Prostate gland (tissue), 2 donors: ENCODE measurements at places on chromosomes 4 and X.

DNA sequence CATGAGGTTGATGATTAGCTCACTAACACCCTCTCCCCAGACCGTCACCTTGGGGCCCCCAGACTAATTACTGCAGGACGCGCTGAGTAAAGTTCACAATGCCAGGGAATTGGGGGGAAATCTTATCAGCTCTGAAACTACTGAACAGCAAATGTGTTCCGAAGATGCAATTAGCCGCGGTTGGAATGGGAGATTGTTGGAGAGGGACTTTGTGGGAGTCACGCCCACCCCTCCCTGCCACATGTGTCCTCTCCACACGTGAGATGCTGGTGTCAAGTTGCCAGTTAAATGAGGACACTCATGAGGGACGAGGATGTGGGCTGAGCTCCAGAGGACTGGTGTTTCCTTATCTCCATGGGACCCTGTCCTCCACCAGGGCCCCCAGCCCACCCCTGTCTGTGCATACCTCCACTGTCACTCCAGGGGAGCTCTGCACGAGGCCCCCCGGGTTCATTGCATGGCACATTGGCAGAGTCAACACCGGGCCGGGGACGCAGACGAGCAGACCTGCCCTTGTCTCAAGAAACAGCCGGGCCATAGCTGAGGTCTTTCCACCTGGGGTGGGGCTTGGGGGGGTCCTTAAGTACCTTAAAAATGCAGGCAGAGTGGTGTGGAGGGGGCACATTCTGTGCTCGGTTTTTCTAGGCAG lies 175.4 kb upstream of the PSAPL1 start:
- no peak for DNase-seq
- no peak overlapping the region for H3K4me3 ChIP-seq
- no peaks in the 10 kb centered on the region for H3K4me1 ChIP-seq
- no peak overlapping the region for H3K27ac ChIP-seq

DNA sequence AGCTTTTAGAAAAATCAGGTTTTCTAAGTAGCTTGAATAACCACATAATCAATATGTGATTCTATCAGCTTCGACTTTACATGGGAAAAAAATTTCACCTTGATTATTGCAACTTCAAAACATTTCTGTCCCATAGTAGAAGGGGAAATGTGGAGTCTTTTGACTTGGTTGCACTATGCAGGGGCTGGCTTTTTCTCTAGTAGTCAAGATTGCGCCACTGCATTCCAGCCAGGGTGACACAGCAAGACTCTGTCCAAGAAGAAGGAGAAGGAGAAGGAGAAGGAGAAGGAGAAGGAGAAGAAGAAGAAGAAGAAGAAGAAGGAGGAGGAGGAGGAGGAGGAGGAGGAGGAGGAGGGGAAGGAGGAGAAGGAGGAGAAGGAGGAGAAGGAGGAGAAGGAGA lies 84.9 kb downstream of the MAML3 start:
- no peaks in the 10 kb centered on the region for H3K36me3 ChIP-seq
- no peak overlapping the region for H3K4me3 ChIP-seq
- no peak for DNase-seq
- no peaks in the 10 kb centered on the region for H3K4me1 ChIP-seq

GRCh38 chr4:123671636-123672404 lies 275.2 kb downstream of the SPRY1 start:
- no peak overlapping the region for H3K4me3 ChIP-seq
- no peak for DNase-seq
- no peaks in the 10 kb centered on the region for H3K4me1 ChIP-seq
- H3K36me3 ChIP-seq: no peaks in the 10 kb centered on the region
- H3K27me3 ChIP-seq: no peaks in the 10 kb centered on the region

GRCh38 chr4:56728512-56728911 lies 47.4 kb upstream of the HOPX start:
- H3K36me3 ChIP-seq: no peaks in the 10 kb centered on the region
- no peaks in the 10 kb centered on the region for H3K4me1 ChIP-seq
- H3K4me3 ChIP-seq: no peak overlapping the region
- peak; percentile 93 for DNase-seq
- H3K27ac ChIP-seq: peak overlapping the region; percentile 11
- H3K27me3 ChIP-seq: peaks cover 7% of the 10 kb centered on the region

GRCh38 chr4:61864286-61864685 lies 664.2 kb downstream of the ADGRL3 start:
- H3K36me3 ChIP-seq: no peaks in the 10 kb centered on the region
- no peaks in the 10 kb centered on the region for H3K27me3 ChIP-seq
- H3K4me3 ChIP-seq: no peak overlapping the region
- H3K4me1 ChIP-seq: no peaks in the 10 kb centered on the region
- H3K27ac ChIP-seq: no peak overlapping the region
- DNase-seq: no peak

- peak; percentile 5 for DNase-seq
- no peak overlapping the region for H3K27ac ChIP-seq
- H3K36me3 ChIP-seq: no peaks in the 10 kb centered on the region
- no peak overlapping the region for H3K4me3 ChIP-seq
Measured at GRCh38 chrX:10755439-10756334, 135.3 kb upstream of the MID1 start.

- H3K36me3 ChIP-seq: no peaks in the 10 kb centered on the region
- no peak for DNase-seq
- no peak overlapping the region for H3K27ac ChIP-seq
- no peaks in the 10 kb centered on the region for H3K4me1 ChIP-seq
- no peaks in the 10 kb centered on the region for H3K27me3 ChIP-seq
Measured at GRCh38 chrX:12770440-12770839, 20.8 kb upstream of the PRPS2 start.

GRCh38 chr4:135724421-135724820 lies 1522.8 kb upstream of the PABPC4L start:
- no peak for DNase-seq
- no peak overlapping the region for H3K27ac ChIP-seq
- no peaks in the 10 kb centered on the region for H3K36me3 ChIP-seq
- no peaks in the 10 kb centered on the region for H3K4me1 ChIP-seq

- H3K27ac ChIP-seq: no peak overlapping the region
- peaks cover 4% of the 10 kb centered on the region for H3K4me1 ChIP-seq
- no peaks in the 10 kb centered on the region for H3K27me3 ChIP-seq
- H3K4me3 ChIP-seq: no peak overlapping the region
- H3K36me3 ChIP-seq: no peaks in the 10 kb centered on the region
Measured at GRCh38 chr4:56755901-56756300, 65.6 kb downstream of the SPINK2 start.

- H3K27ac ChIP-seq: no peak overlapping the region
- DNase-seq: no peak
- no peak overlapping the region for H3K4me3 ChIP-seq
- no peaks in the 10 kb centered on the region for H3K27me3 ChIP-seq
Measured at GRCh38 chr4:10974371-10974770, 289.8 kb upstream of the CLNK start.

DNA sequence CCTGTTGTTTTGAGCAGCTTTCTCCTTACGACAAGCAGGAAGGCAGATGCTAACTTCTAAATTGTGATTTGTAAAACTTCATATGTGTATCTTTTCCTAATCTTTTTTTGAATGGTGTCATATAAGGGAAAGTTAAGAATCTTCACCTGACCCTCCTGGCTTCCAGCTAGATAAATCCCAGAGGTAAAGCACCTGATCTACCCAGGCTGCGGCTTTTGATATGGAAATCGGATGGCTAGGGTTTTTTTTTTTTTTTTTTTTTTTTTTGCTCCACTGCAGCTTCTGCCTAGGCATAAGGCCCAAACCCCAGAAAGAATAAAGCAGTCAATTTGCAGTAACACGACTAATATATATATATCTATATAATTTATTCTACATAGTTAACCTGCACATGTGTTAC lies 10.0 kb downstream of the MAB21L2 start:
- H3K27me3 ChIP-seq: no peaks in the 10 kb centered on the region
- no peaks in the 10 kb centered on the region for H3K36me3 ChIP-seq
- H3K27ac ChIP-seq: no peak overlapping the region
- DNase-seq: no peak

- H3K27me3 ChIP-seq: no peaks in the 10 kb centered on the region
- H3K36me3 ChIP-seq: no peaks in the 10 kb centered on the region
- no peak for DNase-seq
Measured at GRCh38 chr4:61336488-61336887, 136.4 kb downstream of the ADGRL3 start.

DNA sequence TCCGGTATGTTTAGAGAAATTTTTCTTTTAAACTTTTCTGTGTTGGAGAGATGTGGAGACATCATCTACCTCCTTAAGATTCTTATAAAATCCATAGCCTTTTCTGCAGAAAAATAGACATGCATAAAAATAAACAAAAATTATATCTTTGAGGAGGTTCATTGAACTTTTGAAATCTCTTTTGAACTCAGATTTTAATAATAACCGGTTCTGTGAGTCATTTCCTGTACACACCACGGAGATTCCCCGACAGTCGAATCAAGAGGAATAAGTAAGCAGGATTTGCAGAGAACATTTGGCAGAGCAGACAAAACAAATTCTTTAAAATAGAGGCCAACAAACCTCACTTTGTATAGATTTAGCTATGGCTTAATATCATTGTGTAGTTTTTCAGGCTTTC lies 918.7 kb upstream of the POU3F4 start:
- no peaks in the 10 kb centered on the region for H3K27me3 ChIP-seq
- no peak overlapping the region for H3K4me3 ChIP-seq
- H3K36me3 ChIP-seq: no peaks in the 10 kb centered on the region
- DNase-seq: no peak
- H3K27ac ChIP-seq: no peak overlapping the region
- H3K4me1 ChIP-seq: no peaks in the 10 kb centered on the region

DNA sequence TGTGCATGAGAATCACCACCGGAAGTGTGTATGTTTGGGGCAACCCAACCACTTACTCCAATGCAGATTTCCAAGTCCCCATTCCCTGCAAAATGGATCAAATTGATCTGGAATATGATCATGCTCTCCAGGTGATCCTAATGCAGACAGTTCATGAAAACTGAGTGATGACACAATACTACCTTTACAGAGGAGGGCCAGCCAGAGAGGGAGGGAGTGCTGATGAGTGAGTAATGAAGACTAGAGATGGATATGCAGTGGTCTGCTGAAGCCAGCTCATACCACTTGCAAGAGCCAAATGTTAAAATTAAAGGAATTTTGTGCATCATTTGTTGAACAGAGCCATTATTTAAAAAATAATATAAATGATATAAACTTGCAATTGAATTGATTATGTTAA lies 10.2 kb upstream of the CPE start:
- no peaks in the 10 kb centered on the region for H3K4me1 ChIP-seq
- no peak for DNase-seq
- no peaks in the 10 kb centered on the region for H3K36me3 ChIP-seq
- H3K27ac ChIP-seq: no peak overlapping the region
- H3K4me3 ChIP-seq: no peak overlapping the region
- no peaks in the 10 kb centered on the region for H3K27me3 ChIP-seq

DNA sequence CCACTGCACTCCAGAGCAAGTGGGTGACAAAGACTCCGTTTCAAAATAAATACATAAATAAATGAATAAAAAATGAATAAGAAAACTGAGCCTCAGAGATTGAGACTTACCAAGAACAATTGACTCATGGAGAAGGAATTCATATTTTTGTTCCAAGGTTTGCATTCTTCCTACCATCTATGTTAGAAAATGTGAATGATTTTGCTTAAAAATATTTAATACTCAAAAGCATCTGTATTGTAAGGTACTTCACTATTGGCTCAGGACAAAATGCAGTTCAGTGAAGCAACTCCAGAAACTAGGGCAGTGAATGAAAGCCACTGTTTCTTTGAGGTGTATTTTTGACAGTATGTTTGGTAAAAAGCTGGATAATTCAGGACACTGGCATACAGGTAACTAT lies 54.1 kb downstream of the XAGE2 start:
- no peaks in the 10 kb centered on the region for H3K27me3 ChIP-seq
- H3K27ac ChIP-seq: no peak overlapping the region
- DNase-seq: no peak
- no peak overlapping the region for H3K4me3 ChIP-seq
- H3K4me1 ChIP-seq: no peaks in the 10 kb centered on the region

DNA sequence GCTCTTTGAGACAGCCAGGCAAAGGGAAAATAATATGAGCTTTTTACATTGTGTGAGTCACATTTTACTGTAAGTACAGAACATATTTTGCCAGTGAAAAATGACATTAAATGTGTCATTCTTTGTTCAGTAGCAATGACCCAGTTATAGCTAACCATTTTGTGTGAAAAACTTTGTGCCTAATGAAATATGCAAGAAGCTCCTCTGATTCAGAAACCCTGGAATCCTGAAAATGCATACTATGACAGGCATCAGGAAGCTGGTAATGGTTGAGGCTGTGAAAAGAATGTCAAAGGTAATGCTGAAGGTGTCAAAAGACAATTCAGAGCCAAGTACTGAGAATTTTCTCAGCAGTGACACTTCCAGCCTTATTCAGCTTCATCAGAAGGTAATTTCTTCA lies 549.5 kb upstream of the SMIM31 start:
- H3K27ac ChIP-seq: no peak overlapping the region
- H3K36me3 ChIP-seq: no peaks in the 10 kb centered on the region
- no peak overlapping the region for H3K4me3 ChIP-seq
- H3K4me1 ChIP-seq: peaks cover 6% of the 10 kb centered on the region
- no peak for DNase-seq
- H3K27me3 ChIP-seq: no peaks in the 10 kb centered on the region

GRCh38 chr4:124530464-124531077 lies 182.0 kb downstream of the ANKRD50 start:
- DNase-seq: no peak
- no peaks in the 10 kb centered on the region for H3K27me3 ChIP-seq
- H3K36me3 ChIP-seq: no peaks in the 10 kb centered on the region
- H3K4me1 ChIP-seq: no peaks in the 10 kb centered on the region

DNA sequence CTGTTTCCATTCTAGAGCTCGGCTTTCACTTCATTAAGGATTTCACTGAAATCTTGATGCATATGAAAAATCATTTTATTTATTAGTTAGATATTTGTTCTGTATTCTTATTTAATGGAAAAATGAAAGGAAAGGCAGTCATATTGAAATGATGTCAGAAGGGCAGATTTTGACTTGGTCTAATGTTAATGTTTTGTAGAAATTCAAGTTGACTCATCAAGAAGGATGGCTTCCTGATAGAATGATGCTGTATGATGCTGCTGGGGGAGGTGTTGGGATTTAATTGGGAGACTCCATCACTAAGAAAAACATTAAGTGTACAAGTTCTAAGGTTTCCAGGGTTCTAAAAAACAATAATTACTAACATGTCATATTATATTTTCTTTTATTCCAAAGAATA lies 204.8 kb downstream of the PDGFC start:
- no peaks in the 10 kb centered on the region for H3K36me3 ChIP-seq
- H3K4me3 ChIP-seq: no peak overlapping the region
- DNase-seq: no peak
- no peaks in the 10 kb centered on the region for H3K4me1 ChIP-seq
- H3K27me3 ChIP-seq: no peaks in the 10 kb centered on the region

DNA sequence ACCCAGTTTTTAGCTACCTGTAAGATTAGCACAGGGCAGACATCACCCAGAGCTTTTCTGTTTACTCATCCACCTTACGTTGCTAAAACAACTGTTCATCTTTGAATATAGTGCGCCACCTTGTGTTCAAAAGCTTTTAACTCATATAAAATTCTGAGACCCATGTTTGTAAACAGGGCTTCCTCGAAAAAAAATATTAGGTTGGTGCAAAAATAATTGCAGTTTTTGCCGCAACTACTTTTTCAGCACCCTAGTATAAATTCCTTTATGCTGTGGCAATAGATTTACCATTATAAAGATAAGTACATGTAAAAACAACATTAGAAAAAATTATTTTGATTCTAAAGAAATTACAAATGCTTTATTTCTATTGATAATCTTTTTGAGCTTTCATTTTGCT lies 147.9 kb downstream of the LRBA start:
- no peak overlapping the region for H3K27ac ChIP-seq
- H3K4me1 ChIP-seq: no peaks in the 10 kb centered on the region
- H3K4me3 ChIP-seq: no peak overlapping the region

- no peaks in the 10 kb centered on the region for H3K36me3 ChIP-seq
- no peak overlapping the region for H3K27ac ChIP-seq
- H3K4me1 ChIP-seq: no peaks in the 10 kb centered on the region
- DNase-seq: no peak
- H3K27me3 ChIP-seq: no peaks in the 10 kb centered on the region
Measured at GRCh38 chr4:139470997-139471665, 17.2 kb downstream of the RAB33B start.
